Stimulated activated CD4-positive, alpha-beta T cell treated with anti-CD3 and anti-CD28 coated beads, TNF-alpha, amount 100 ng/mL, for 4 hours (primary cell): ENCODE measurements at places on chromosomes 2 and 18.

GRCh38 chr2:45943219-45944044 is 292.0 kb downstream of the PRKCE start:
- DNase-seq: no peak

DNA sequence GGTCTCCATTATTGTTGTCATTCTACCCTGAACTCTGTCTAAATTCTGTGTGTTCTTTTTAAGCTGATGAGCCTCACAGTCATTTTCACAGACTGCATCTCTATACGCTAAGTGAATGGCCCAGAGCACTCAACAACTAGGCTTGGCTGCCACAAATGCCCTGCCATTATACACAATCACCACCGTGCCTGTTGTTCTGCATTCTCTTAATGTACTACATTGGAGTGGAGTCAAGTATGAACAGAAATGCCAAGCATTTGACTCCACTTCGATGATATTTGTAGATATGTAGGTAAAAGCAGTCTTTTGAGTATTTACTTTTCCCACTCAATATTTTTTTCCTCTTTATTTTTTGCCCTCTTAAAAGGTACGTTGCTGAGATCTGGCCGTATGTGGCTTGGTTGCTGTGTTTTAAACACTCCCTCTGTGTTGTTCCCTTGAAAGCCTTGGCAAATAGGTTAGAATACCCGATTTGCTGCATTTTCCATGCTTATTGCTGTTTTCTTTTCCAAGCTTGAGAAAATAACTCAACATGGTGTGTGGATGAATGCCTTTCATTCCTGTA is 36.2 kb upstream of the TMEFF2 start:
- DNase-seq: no peak

GRCh38 chr2:95020275-95021022 is 5.1 kb upstream of the MAL start:
- DNase-seq: no peak

DNA sequence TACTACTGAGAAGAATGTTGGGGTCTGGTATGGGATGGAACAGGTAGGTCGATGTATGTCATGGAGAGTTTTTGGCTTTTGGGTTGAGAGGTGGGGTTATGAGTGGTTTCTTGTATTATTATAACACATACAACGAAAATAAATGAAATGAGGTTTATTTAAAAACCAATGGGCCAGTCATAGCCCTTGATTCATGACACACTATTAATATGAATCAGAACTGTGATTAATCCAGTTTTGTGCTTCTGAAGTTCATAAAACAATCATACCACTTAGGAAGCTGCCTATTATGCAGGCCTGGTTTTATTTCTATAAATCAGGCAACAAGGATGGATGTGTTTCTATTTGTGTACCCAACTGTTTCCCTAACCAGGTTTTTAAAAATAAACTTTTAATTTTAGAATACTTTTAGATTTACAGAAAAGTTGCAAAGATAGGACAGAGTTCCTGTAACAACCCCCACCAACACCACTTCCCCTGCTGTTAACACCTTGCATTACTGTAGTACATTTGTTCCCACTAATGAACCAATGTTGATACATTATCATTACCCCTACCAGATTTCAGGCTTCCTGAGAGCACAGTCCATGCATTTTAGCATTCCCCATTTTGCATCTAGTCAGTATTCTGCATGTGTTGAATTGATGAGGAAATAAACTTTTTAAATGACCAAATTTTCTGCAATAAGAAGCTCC is 37.5 kb upstream of the NCOA1 start:
- DNase-seq: no peak

GRCh38 chr2:187499941-187500532 is 52.0 kb upstream of the CALCRL start:
- no peak for DNase-seq

DNA sequence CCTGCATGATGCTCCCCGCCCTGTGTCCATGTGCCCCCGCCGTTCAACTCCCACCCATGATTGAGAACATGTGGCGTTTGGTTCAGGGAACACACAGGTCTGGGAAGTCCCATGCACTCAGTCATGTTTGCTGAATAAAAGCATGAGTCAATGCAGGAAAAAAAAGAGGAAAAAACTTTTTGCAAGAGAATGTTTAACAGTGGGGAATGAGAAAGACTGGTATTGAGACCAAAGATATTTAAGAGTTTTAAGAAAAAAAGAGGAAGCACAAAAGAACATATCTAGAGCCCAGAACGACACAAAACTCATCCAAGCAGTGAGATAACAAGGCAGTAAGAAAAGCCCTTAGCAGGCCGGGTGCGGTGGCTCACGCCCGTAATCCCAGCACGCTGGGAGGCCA is 279.2 kb upstream of the THSD7B start:
- no peak for DNase-seq
